Thyroid gland (tissue), 4 donors: ENCODE measurements at places on chromosomes 2 and 18.
A peak's percentile ranks its signal among the peaks of the same experiment; 100 is the strongest.

DNA sequence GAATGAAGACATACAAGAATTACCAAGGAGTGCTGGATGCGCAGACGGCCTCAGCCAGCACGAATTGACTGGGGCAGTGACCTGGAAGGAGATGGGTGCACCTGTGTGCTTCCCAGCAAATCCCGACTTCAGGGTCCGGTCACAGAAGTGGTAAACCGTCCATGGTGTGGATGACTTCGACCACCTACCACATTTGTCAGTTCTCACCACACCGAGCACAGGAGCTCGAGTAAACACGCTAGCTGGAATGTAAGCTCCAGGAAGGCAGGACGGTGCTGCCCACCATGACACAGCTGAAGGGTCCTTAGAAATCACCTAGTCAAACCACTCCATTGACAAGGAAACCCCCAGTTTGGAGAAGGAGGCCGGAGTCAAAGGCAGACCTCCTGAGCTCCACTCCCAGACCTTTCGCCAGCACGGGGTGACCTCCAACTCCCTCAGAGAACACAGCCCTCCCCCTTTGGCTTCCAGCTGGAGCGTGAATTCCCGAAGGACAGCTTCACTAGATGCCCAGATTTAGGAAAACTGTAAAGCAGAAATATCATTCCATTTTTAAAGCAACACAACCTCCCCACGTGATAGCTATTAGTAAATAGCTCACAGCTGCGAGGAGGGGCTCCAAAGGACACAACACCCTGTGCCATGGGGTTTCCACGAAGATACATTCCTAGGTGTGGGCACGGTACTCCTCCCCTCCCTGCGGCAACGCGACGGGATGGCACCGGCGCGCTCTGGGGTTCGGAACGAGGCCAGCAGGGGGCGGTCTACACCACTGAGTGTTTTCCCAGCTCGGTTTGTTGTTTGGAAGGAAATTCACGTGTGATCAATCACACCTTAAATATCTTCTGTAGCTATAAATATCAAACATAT lies 34.1 kb upstream of the GNAL start:
- peak; percentile 63 for DNase-seq

DNA sequence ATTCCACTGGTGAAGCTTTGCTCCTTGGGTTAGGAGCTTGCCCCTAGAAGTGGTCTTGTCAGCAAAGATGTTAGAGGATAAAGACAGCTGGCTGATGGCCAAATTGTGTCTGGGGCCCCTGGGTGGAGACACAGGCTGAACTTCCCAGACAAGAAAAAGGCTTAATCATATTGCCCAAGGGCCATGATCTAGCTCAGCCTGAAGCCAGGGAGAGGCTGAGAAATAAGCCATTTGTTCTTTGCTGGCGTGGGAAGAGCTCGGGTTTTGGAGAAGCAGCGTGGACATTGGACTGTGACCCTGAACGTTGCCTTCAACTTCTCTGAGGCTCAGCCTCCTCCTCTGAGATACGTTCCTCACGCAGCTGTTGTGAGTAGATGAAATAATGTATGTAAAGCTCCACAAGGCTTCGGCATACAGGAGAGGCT lies 153.0 kb downstream of the ZFP36L2 start:
- DNase-seq = no peak

DNA sequence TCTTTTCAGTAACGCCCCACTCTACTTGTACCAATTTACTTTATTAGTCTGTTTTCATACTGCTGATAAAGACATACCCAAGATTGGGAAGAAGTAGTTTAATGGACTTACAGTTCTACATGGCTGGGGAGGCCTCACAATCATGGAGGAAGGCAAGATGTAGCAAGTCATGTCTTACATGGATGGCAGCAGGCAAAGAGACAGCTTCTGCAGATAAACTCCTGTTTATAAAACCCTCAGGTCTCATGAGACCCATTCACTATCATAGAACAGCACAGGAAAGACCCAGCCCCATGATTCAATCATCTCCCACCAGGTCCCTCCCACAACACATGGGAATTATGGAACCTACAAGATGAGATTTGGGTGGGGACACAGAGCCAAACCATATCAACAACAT lies 38.8 kb upstream of the OSBPL6 start:
- DNase-seq = no peak

- no peak for DNase-seq
Measured at GRCh38 chr2:241891315-241891987, 21.9 kb downstream of the RTP5 start.

DNA sequence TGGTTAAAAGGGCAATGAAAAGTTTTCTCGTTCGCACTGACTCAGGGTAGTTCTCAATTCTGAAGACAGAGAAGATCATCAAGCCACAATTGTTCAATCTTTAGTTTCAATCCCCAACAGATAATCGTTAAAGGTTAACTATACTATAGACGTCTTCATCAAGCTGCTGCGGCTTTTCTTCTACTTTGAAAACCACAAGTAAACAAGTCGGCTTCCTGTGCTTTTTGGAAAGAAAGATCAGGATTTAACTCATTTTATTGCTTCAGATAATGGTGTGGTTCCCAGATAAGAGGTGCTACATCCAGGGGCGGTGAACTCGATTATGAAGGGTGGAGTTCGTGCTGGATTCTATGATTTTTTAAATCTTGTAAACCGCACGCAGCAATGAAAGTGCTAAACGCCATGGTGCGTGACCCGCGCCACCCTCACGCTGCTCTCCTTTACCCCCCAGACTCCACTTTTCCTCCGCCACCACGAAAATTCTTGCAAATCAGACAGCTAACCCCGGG lies 545 bp upstream of the CDCA7 start:
- DNase-seq = no peak

DNA sequence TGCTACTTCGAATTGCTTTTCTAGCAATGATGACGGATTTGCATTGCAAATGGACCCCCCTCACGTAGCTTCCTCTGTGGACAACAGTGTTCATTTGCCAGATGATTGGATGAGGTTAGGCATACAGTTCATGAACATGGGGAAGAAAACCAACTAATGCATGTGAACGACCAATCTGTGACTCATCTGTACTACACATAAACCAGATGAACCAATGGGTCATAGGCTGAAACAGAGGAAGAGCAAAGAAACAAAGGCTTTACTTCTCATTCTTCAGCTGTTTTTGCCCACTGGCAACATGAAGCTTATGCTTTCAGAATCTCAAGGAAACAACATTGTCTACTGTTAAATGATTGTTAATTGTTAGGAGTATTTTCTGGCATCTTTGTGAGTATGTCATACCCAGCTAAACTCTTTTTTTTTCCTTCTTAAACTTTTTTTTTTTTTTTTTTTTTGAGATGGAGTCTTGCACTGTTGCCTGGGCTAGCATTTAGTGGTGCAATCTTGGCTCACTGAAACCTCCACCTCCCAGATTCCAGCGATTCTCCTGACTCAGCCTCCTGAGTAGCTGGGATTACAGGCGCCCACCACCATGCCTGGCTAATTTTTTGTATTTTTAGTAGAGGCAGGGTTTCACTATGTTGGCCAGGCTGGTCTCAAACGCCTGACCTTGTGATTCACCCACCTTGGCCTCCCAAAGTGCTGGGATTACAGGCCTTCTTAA lies 35.5 kb downstream of the EFEMP1 start:
- DNase-seq = no peak

DNA sequence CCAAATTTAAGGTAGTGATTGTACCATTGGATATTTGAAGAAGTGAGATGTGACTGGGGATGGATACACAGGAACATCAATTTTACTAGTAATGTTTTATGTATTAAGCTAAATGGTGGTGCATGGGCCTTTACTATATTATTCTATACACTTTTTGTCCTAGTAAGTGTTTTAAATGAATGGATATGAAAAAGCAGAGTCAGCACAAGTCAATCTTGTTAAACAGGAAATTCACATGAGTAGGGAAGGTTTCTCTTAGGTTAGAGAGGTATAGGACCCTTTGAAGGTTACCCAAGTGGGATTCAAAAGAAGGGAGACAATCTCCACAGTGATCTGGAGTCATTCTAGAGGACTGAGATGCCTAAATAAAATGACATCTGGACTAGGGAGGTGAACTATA lies 71.8 kb upstream of the NCKAP5 start:
- no peak for DNase-seq

DNA sequence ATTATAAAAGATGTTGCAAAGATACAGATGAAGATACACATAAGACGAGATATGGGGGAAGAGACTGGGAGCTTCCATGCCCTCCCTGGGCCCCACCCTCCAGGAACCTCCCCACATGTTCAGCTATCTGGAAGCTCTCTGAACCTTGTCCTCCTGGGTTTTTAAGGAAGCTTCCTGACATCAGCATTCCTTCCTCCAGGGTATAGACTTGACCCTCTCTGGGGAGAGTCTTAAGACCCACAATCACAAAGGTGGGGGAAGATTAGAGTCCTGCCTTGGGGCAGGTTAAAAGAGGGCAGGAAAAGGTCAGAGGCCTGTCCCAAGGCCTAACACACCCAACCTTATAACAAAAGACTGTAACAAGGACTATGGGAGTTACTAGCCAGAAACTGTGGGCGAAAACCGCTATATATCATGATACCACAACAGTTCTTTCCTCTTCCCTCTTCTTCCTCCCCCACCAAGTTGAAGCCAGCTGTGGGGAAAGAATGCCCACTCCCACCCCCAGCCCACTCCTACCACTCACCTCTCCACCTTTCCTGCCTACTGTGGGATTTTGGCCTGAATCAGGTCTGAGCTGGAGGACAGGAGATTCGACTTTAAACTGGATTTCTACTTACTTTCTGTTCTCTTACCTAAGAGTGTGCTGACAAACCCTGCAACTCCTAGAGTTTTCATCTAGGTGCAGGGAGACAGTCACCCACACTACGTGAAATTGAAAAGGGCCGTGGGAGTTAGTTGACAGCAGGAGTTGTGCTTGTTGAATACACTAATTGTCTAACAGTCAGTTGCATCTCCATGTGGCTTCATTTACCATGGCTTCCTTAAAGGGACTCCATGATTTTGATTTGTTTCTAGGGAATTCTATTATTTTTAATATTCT lies 105.0 kb downstream of the LAMA3 start:
- DNase-seq = no peak

- DNase-seq = no peak
Measured at GRCh38 chr2:140064243-140064642, 1284.1 kb upstream of the NXPH2 start.

- DNase-seq = no peak
Measured at GRCh38 chr2:44936715-44937687, 4.5 kb upstream of the SIX3 start.

DNA sequence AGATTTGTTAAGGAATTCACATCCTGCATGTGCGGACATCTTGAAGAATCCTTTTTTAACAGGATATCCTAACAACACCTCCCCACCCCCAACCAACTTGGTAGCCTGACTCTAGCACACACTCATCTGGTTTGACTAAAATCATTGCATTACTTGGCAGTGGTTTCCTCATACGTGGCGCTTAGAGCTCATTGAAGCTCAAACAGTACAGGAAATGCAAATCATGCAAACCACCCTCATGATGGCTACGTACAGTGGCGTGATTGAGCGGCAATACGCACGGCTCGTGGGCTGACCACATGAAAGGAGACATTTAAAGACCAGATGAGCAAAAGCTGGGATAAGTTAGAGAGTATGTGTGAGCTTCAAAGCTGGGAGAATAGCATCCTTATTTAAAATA lies 336.2 kb downstream of the ZEB2 start:
- DNase-seq = peak; percentile 3

GRCh38 chr2:165720511-165720910 lies 73.5 kb downstream of the GALNT3 start:
- DNase-seq = no peak

DNA sequence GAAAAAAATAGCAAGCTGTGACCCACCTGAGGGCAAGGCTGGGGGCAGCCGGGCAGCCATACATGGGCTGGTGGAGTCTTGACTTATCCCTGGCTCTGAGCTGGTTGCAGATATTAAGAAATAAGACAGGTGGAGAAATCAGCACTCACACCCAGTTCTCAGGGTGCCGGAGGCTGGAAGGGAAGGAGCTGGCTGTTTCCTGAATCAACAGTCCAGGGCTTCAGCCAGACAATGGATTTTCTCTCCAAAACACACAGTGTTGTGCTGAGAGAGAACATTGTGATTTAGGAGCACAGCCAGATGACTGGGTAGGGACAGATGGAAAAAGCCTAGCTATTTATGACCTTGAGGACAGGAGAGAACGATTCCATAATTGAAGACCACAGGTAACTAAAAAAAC lies 208.8 kb downstream of the LDLRAD4 start:
- DNase-seq = no peak

DNA sequence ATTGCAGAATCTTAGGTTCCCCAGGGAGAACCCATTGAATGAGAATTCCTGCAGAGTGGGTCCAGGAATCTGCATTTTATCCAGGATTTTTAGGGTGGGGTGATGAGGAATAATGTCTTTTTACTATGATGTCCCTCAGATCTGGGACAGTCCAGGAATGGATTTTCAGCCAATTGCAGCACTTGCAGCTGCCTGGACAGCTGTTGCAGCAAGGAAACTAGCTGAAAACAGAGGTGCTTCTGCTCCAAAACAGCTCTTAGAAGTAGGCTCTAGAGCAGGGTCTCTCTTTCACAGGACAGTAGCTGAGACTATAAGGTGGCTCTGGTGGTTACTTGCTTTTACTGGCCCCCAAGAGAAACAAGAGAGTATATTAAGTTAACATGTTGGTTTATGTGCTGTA lies 9.1 kb downstream of the GLI2 start:
- no peak for DNase-seq

- no peak for DNase-seq
Measured at GRCh38 chr18:46013484-46014189, 46.5 kb upstream of the EPG5 start.

DNA sequence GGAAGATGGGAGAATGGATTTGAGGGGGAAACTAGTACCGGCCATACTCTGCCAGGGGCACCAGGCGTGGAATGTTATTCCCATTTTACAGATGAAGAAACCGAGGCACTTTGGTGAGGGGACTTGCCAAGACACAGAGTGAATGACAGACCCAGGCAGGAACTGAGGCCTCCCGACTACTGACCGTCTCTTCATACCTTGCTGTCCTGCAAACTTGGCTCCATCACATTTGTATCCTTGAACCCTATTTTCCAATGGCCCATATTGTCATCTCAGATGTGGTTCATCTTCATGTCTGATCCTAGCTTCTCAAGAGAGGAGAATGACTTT lies 6.2 kb upstream of the TFCP2L1 start:
- no peak for DNase-seq

DNA sequence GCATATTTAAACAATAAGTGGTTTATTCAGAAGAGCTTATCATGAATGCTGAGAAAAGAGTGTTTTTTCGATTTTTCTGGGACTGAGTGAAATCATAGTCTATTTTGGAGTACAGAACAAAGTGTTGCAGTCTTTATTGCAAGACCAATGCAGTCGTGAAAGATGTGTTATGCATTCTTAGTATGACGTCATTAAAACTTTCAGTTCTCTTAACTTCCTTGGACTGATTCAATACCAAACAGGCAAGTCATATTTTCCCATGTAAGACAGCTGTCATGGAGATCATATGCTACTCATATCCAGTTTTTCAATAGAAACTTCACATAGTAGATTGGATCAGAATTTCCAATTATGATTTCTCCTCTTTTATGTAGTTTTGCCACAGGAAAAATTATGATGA lies 92.6 kb downstream of the RIT2 start:
- no peak for DNase-seq

GRCh38 chr18:54939361-54939917 lies 19.8 kb downstream of the CCDC68 start:
- DNase-seq = no peak
